Activated CD8-positive, alpha-beta T cell treated with anti-CD3 and anti-CD28 coated beads for 36 hours (primary cell): ENCODE measurements at places on chromosomes 7 and 10.

DNA sequence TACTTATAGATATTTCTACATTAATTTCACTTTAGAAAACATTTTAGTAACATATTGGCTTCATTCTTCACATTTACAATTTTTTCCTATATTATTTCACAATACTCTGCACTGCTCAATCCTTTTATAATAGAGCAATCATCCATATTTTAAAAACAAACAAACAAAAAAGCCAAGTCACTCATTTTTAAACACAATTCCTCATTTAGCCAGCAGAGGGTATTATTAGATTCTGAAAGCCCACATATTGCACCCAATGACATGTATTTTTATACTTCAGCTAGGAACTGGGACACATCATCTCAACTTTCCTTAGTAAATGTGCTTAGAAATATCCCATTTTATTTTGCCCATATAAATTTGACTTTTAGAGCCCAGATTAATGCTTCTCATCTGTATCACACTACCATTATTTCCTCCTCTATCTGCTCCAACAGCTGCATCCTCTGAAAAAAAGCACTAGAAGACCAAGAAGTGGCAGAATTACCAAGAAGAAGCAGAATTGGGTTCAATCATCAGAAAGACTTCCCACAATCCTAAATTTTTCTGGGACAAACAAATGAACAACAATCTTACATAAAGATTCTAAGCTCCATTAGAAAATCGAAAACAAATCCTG lies 29.5 kb downstream of the CTNNA3 start:
- no peak for DNase-seq

DNA sequence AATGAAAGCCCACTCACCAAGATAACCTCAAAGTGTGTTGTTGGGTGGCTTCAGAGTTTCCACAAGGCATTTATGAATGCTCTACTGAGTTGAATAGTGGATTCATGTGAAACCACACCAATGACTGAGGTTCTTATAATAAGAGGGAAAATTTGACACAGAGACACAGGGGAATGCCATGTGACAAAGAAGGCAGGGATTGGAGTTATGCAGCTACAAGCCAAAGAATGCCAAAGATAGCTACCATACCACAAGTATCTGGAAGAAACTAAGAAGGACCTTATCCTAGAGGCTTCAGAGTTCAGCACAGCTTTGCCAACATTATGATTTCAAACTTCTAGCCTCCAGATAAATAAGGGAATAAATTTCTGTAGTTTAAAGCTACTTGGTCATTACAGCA lies 68.0 kb upstream of the PCDH15 start:
- DNase-seq: no peak

- DNase-seq: no peak
Observed at GRCh38 chr7:107609811-107610261, 29.8 kb downstream of the BCAP29 start.

- DNase-seq: no peak
Observed at GRCh38 chr7:2796358-2797352, 47.5 kb downstream of the GNA12 start.

DNA sequence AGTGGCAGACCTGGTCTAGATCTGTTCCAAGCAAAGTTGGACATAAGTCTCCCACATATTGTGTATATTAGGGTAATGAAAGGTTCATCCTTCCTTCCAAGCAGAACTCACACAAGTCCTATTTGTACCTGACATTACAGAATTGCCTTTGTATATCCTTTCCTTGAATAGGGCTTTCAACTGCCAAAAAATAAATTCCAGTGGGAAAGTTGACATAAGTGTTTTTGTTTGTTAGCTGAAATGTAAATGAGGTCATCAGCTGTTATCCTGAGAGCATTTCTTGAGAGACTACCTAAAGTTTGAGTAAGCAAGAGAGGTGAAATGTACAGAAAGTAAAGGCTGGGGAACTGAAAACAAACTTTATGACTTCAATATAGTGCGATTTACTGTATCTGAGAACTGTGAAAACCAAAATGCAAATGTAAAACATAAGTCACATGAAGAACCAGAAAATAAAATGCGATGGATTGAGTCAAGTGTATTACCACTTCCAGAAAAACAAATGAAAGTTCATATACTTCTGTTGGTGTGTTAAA lies 527.3 kb upstream of the SEMA3D start:
- no peak for DNase-seq

DNA sequence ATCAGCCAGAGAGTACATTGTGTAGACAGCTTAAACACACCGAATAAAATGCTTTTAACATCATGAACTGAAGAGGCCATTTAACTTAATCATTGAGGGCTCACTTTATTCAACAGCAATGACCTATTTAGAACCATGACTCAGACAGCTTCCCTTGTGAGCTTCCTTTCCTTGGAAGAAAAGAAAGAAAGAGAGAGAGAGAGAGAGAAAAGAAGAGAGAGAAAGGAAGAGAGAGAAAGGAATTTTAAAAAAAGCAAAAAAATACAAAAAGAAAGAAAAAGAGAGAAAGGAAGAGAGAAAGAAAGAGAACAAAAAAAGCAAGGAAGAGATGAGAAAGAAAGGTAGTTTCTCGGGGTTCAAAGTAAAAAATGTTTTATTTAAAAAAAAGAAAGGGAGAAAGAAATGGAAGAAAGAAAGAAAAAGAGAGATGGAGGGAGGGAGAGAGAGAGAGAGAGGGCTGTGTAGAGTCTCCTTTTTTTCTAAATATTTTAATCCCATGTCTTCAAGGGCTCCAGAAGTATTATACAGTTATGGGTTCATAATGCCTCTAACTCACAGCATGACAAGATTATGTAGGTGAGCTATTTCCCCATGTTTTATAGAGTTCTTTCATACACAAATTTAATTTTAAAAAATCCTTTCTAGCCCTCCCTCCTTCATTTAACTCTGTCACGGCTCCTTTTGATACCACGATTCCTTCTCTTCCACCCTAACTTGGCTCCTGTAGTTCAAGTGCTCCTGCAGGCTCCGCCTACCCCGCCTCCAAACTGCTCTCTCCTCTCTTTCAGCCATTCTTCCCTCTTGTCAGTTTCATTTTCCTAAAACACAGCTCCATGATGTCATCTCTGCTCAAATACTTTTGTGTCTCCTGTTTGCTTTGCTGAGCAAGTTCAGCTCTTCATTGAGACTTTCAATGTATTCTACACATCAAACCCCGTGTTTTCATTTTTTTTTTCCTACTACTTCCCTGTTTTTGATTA lies 85.5 kb downstream of the PRTFDC1 start:
- DNase-seq: no peak

DNA sequence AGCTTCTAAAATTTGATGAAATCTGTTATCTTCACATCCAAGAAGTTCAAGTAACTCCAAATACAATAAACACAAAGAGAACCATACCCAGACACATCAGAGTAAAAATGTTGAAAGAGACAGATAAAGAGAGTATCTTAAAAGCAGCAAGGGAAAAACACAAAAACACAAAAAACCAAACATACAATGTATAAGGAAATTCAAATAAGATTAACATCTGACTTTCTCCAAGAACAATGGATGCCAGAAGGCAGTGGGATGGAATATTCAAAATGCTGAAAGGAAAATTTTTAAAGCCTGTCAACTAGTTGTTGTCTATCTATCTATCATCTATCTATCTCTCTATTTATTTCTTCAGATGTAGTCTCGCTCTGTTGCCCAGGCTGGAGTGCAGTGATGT lies 72.4 kb upstream of the MKLN1 start:
- no peak for DNase-seq

- no peak for DNase-seq
Observed at GRCh38 chr7:141609576-141609975, 58.4 kb downstream of the AGK start.

GRCh38 chr10:125064681-125065492 lies 95.5 kb downstream of the CTBP2 start:
- DNase-seq: peak; percentile 33

- DNase-seq: no peak
Observed at GRCh38 chr10:114995468-114996247, 57.7 kb downstream of the TRUB1 start.

DNA sequence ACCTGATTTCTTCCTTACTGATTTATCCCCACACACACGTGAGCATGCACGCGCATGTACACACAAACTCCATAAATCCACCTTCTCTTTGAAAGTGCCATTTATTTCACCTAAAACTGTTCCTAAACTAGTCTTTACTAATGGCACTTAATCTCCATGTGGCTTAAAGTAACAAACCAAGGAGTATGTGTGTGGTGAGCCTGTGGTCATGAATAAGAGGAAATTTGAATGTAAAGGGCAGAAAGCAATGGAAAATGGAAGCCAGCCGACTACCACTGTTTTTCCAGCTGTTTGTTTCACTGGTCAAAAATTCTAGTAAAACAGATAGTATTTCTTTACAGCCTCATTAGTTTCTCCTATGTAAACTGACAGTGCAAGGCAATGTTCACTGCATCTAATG lies 23.8 kb downstream of the SEMA3C start:
- DNase-seq: no peak

- no peak for DNase-seq
Observed at GRCh38 chr7:155454183-155455112, 3.5 kb upstream of the EN2 start.

DNA sequence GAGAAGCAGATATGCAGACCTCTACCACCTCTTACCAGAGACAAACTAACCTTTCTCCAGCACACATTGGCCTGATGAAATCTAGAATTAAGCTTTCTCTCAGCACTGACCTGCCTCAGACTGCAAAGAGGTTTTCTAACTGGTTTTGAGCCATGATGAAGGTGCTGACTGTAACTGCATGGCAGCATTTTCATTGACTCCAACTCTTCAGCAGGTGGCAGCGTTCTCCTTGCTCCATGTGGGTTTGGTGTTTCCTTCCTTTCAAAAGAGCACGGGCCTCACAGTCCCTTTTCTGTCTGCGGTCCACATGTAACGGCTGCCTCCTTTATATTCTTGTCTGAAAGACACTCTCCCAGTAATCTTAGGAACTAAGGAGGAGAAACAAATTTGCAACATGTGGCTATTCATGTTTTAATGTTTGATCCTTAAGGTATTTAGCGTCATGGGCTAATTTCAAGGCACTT lies 12.6 kb downstream of the KLLN start:
- DNase-seq: peak; percentile 69

DNA sequence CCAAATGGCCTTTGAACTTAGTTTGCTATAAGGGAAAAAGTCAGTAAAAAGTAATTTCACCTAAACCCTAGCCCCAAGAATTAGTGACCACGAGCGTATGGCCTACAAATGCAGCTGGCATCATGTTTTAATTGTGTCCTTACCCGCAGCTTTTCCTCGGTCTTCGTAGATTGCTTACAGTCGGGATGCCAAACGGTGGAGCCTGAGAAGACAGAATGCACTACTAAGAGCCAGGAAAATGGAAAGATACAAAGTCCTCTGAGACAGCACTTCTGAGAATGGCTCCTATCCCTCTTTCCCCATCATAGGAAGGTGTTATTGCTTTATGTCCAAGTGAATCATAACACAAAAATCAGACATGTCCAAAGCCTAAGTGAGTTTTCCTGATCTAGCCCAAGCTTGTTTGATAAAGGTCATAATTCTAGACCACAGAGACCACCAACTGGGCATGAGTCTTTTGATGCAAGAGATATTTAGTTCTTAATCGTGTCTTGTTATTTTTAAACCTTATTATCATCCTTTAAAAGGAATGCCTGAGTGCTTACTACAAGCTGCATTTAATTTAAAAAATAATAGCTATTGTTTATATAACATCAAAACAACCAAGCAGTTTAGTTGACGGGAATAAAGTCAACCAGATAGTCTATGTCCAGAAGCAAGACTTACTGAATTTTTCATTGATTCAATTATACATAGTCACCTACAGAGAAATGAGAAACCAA lies 83.7 kb upstream of the AFAP1L2 start:
- DNase-seq: no peak

GRCh38 chr10:128451879-128452278 lies 325.7 kb upstream of the MKI67 start:
- DNase-seq: no peak

DNA sequence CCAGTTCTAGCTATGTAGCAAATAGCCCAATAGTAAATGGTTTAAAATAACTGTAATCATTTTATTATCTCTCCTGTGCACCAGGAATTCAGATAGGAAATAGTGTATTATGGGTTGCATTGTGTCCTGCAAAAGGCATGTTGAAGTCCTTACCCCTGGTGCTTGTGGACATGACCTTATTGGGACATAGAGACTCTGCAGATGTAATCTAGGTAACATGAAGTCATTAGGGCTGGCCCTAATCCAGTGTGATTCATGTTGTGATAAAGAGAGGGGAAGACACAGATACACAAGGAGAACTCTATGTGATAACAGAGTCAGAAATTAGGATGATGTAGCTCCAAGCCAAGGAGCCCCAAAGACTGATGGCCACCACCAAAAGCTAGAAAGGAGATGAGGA lies 462.8 kb downstream of the GALNT17 start:
- no peak for DNase-seq

DNA sequence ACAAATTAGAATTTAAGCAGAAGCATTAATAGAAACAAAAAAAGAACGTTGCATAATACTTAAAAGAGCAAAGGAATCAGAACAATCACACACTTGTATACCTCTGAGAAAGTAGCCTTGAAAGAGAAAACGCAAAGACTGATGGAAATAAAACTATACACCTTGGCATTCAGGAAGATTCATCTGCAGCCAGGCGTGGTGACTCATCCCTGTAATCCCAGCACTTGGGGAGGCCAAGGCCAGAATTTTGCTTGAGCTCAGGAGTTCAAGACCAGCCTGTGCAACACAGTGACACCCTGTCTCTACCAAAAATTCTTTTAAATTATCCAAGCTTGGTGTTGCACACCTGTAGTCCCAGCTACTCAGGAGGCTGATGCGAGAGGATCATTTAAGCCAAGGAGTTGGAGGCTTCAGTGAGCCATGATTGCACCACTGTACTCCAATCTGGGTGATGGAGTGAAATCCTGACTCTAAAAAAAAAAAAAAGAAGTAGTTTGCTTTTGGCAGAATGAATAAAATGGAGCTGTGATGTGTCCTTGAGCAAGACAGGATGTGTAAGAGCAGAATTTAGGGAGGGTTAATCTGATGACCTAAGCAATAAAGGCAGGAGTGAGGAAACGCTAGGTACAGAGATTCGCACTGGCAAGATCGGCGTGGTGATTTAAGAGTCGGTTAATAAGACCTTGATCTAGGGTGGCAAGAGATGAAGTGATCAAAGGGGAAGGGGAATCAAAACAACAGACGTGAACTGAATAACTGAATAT lies 75.8 kb upstream of the NRP1 start:
- no peak for DNase-seq

DNA sequence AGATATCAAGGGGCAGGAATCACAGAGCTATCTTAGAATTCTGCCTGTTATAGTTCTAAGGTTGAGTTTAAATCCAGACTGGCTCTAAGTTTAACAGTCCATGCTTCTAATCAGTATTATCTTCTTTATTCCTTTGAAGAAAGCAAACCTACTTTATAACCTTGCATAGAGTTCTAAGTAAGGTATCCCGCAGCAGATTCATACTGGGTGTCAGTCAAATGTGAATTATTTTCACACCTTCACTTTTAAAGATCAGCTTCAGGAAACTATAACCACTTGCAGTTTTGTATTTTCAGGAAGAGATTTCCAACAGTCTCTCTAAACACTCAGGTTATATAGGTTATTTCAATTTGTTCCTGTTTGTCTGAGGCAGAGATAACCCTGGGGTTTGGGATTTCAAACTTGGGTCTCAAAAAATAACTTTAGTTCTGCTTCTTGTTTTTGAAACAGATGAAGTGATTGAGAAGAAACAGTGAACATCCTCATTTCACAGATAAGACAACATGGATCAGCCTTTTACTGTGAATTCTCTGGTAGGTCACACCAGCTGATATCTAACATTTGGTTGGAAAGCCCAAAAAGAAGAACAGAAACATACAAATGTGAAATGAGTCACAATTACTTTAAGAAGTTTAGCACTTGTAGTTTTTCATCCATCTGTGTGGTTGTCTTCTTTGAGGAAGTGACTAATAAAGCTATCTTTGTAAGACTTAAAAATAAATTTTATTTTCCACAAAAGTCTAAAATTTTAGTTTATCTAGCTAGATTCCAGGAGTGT lies 21.4 kb downstream of the STAMBPL1 start:
- no peak for DNase-seq

- DNase-seq: no peak
Observed at GRCh38 chr7:2373124-2373556, 18.5 kb downstream of the EIF3B start.
